ENCODE measurements at places on chromosomes 4 and X.

- DNase-seq: no peak
These were observed 4.6 kb downstream of the NAT8L start for GRCh38 chr4:2063557-2064275.

- no peak for DNase-seq
These were observed 70.9 kb upstream of the ENPP6 start for GRCh38 chr4:184288451-184289178.

DNA sequence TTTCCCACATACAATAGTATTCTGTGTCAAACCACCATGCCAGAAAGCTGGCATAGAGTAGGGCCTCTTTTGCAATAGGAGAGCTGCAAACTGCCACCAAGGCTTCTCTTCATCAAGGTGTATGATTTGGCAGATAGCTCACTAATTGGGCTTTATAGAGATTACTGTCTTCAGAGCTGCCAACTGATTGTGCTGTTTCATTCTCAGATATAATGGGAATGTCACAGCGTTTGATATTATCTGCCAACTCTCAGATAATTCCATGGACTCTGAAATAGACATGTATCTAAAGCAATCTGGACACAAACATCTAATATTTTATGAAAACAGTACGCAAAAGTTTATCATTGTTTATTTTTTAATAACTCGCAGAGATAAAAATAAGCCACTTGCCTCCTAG, 1289.1 kb downstream of the STIM2 start:
- DNase-seq: no peak

DNA sequence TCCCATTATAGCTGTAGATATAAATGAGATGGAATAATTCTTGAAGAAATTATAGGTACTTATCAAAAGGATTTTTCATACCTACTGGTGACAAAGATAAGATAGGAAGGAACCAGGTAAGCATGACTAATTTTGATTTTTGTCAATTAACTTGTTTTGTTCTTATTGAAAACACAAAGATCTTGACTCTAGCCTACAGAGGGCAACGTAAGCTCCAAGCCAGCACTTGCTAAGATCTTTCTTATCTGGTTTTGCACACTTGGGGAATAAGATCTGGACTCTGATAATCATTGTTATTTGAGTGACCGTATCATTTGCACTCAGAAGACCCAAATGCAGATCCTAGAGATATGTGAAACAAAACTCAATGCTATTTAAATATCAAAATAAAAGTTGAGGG, 223.4 kb downstream of the VEGFC start:
- DNase-seq: no peak

GRCh38 chr4:73433140-73433539, 2.9 kb upstream of the AFP start:
- DNase-seq: no peak

DNA sequence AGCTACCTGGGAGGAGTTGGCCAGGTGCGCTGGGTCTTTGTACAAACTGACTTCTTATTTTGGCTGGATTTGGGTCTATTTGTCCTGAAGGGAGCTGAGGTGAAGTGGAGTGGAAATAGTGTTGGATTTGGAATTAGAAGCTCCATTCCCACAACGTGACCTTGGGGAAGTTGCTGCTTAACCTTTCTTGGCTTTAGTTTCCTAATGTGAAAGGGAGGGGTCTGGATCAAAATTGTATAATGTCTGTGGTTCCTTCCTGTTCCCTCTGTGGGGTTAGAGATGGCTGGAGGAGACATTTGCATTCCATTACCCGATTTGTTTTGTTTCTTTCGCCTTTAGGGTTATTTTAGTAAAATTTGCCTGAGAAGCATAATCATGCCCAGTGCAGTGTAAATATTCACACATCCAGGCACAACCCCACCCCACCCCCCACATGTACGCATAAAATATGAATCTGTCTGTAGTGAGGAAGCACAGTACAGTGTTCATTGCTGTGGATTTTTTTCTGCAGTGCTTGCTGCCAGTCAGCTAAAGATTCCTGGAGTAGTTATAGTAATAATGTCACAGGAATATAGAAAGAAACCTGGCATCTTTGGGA, 21.5 kb downstream of the JADE1 start:
- peak; percentile 15 for DNase-seq

GRCh38 chr4:48472794-48473193, 10.3 kb upstream of the SLC10A4 start:
- DNase-seq: peak; percentile 46

- no peak for DNase-seq
These were observed 174.2 kb downstream of the DCHS2 start for GRCh38 chr4:154317201-154317999.

DNA sequence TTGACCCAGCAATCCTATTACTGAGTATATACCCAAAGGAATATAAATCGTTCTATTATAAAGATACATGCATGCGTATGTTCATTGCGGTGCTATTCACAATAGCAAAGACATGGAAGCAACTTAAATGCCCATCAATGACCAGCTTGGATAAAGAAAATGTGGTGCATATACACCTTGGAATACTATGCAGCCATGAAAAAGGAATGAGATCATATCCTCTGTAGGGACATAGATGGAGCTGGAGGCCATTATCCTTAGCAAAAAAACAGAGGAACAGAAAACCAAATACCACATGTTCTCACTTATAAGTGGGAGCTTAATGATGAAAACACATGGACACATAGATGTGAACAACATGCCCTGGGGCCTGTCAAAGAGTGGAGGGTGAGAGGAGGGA, 124.1 kb upstream of the AFF2 start:
- no peak for DNase-seq

- no peak for DNase-seq
These were observed 520.6 kb upstream of the PITX2 start for GRCh38 chr4:111143510-111143909.

DNA sequence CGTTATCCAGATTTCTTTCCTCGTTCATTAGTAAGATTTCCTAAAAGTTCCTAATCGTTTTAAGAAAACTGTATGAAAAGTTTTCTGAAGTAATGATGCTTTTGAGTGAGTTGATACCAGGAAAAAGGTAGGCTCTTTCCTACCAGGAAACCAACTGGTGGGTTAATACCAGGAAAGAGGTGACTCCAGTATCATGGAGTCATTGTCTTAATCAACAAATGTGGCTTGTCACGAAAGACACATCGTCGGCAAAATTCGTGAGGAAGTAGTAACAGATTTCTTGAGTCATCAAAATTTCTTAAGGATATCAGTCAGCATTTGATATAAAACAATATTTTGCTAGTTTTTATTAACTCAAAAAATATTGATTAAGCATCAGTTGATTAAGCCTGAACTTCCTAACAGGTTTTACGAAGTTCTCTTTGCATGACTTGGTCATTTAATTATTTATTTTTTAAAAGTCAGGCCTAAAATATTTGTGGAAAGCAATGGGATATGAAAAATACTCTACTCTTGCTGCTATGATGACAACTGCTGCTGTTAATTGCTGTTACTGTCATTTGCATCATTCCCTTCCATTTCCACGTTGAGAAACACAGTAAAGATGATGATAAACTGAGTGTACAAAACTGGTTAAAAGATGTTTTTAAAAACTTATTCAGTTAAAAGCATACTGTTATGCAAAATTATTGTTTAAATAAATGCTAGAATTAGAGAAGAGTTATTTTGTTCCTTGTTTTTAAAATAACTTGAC, 3.2 kb upstream of the PPBP start:
- DNase-seq: no peak

GRCh38 chr4:140152751-140153418, 1.1 kb downstream of the MAML3 start:
- peak; percentile 6 for DNase-seq

DNA sequence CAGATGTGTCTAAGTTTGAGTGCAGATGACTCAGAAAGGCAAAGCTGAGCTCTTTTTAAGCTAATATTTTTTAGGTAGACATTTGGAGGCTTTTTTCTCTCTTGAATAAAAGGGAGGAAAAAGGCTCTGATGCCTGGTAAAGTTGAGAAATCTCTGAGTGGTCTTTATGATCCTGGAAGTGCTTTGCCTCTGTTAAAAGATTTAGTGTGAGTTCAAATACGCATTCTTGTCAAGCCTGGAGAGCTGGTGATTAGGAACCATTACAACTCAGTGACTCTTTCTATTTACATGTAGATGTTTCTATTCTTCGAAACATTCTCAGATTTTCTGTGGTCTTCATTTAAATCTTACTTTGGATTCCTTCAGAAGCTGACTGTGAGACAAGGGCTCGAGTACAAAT, 143.4 kb upstream of the MED14 start:
- DNase-seq: no peak

- no peak for DNase-seq
These were observed 130.8 kb upstream of the IL1RAPL2 start for GRCh38 chrX:104435249-104435648.

DNA sequence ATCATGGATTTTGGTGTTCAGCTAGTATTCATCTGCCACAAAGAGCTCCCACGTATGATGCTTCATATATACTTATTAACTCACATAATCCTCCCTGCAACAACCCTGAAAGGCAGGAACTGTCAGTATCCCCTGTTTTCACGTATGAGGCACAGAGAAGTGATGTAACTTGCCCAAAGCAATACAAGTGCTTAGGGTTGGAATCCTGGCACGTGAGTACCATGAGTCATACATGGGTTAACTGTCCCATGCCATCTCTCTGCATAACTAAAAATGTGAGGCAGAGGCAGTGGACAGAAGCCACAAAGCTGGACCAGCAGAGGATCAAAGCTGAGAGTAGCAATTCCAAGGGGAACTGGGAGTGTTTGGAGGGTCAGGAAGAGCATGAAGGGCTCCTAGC, 35.7 kb upstream of the EGFL6 start:
- DNase-seq: no peak

Data from DMS79 treated with DMSO at 0.1 percent for 48 hours (cell line).